ENCODE measurements at places on chromosomes 1 and 21. TPM values are rescaled to one million over a fixed set of nuclear protein-coding genes. Genes with fewer than 3 reads are reported as not detected.

The KIF14 gene
- 10.8 TPM for total RNA-seq

The NBPF19 gene
- total RNA-seq, result 8.9 TPM

The ADGRL4 gene
- 3.2 TPM for total RNA-seq

The KRTAP10-8 gene
- not detected for total RNA-seq

The VHLL gene
- 0.28 TPM for total RNA-seq

The GJA8 gene
- not detected for total RNA-seq

The TMEM50A gene
- total RNA-seq, result 101 TPM

The CENPF gene
- total RNA-seq, result 51.8 TPM

The PALMD gene
- total RNA-seq, result 1.1 TPM

The IFI44L gene
- 0.18 TPM for total RNA-seq

The MATN1 gene
- total RNA-seq, result 0.56 TPM

The APOBEC4 gene
- total RNA-seq, result not detected

The UBIAD1 gene
- 6.3 TPM for total RNA-seq

GRCh38 chr1:245673881-245674414 lies 519.2 kb downstream of the KIF26B start:
- peak; percentile 60 for DNase-seq

DNA sequence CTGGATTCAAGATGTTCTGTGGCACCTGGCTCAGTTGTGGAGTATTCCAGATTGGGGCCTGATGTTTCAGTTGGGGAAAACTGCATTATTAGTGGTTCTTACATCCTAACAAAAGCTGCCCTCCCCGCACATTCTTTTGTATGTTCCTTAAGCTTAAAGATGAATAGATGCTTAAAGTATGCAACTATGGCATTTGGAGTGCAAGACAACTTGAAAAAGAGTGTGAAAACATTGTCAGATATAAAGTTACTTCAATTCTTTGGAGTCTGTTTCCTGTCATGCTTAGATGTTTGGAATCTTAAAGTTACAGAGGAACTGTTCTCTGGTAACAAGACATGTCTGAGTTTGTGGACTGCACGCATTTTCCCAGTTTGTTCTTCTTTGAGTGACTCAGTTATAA lies 7.2 kb downstream of the FPGT start:
- peak; percentile 64 for DNase-seq

GRCh38 chr1:221488550-221488949 lies 253.3 kb downstream of the DUSP10 start:
- no peak for DNase-seq

DNA sequence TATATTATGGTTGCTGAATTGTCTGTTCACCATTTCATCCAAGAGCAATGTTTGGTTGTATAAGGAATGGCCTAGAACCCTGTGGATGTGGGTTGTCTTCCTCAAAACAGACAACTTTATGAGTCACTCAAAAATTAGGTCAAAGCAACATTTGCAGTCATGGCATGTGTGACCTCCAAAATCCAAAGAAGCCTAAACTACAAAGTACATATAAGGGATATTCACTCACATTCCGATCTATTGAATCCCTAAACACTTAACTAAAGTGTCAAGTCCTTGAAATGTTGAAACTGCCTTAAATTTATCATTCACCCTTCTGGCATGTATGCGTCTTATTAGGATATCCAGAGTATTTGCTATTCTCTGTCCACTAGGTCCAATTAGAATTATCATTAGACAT lies 491.5 kb downstream of the NUF2 start:
- no peak for DNase-seq

GRCh38 chr1:11649237-11649623 lies 5.0 kb downstream of the FBXO2 start:
- no peak for DNase-seq

GRCh38 chr21:37461479-37461878 lies 94.9 kb downstream of the DYRK1A start:
- peak; percentile 33 for DNase-seq

DNA sequence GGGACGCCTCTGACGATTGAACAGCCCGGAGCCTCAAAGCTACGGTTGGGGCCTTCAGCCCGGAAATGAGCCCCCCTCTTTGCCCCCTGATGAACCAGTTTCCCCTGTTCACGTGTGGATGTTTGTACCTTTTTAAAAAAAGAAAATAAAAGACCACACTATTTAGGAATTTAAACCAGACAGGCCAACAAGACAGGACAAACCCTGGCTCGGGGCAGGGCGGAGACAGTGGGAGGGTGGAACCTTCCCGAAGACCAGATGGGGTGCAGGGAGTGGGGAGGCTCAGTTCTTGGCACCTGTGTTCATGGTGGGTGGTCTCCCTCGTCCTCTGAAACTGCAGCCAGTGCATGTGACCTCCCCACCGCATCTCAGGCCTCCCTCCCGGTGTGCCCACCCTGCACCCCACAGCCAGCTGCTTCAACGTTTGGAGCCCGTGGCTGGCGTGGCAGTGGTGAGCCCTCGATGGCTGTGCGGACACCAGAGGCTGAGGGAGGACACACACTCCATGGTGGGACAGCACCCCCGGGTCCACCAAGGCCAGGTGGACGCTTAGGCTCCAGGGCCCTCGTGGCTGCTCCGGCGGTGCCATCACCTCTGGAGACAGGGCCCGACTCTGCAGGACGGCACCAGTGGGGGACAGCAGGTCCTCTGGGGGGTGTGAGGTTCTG lies 45.6 kb downstream of the COL18A1 start:
- no peak for DNase-seq

- peak; percentile 42 for DNase-seq
Measured at GRCh38 chr1:33188572-33189275, 6.9 kb upstream of the TRIM62 start.

DNA sequence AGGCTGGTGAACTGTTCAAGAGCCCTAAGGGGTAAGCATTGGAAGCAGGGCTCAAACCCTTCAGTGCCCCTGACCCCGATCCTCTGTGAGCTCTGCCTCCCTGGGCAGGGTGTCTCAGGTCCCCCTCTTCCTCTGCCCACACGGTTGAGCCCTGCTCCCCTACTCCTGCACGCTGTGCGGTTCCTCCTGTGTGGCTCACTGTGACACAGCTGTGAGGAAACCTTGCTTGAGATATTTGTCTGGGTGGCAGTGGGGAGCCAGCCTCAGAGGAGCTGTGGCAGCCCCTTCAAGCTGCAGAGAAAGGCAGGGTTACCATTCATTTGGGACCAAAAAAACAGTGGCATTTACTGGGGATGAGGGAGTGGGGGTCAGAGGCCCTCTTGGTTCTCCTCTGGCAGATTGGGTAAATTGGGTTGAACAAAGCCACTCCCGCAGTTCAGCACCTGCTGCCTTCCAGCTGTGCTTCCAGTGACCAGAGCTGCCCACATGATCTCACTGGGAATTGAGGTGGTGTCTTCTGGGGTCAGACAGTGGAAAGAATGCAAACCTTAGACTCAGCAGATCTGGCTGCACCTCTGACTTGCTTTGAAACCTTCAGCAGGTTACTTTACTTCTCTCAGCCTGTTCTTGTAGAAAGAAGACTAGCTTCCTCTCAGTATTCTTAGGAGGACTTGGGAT lies 60.6 kb upstream of the CD1D start:
- no peak for DNase-seq

GRCh38 chr21:22277341-22277740 lies 1279.1 kb downstream of the NCAM2 start:
- DNase-seq, result no peak

GRCh38 chr1:42776502-42776901 lies 8.3 kb upstream of the TMEM269 start:
- DNase-seq, result no peak

DNA sequence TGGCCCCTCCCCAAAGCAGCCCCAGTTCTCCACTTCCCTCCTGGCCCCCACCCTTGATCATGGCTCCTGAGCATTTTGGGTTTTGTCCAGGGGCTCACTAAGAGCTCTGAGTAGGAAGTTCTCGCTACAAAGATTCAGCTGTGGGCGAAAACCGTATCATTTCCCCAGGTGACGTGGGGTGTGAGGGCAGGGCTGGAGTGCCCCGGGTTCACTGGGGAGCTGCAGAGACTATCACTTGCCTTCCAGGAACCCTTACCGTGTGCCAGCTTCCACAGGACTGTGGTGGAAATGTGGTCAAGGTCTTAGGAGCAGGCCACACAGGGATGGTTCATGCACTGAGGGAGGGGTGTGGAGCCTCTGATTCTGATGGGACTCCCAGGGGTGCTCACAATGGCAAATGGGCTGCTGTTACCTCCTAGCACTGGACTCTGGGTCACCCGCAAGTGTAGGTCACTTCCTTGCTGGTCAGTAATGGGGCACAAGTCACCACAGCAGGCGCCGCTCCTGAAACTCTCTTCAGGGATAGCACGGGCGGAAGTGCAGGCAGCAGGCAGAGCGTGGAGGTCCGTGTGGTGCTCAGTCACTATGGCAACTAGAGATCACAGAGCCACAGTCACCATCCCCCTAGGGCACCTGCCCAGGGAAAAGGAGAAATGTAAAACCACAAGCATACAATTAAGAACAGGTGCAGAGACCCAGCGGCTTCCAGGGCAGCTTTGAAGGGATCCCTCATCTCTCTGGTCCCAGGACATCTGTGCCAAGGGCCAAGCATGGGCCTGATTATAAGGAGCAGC lies 35.4 kb downstream of the RSPH1 start:
- DNase-seq, result no peak

DNA sequence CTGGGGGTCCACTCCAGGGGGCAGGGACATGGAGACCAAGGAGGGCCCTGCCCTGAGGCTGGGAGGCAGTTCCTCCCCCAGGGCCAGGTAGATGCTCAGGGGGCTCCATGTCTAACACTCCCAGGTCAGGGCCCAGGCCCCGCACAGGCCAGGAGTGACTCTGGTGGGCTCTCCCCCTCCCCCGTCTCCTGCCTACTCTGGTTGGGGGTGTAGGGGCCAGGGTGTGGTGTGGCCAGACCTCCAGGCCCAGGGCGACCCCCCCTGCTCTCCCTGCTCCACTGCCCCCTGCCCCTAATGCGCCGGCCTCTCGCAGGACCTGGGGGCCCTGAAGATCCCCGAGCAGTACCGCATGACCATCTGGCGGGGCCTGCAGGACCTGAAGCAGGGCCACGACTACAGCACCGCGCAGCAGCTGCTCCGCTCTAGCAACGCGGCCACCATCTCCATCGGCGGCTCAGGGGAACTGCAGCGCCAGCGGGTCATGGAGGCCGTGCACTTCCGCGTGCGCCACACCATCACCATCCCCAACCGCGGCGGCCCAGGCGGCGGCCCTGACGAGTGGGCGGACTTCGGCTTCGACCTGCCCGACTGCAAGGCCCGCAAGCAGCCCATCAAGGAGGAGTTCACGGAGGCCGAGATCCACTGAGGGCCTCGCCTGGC lies 19.7 kb upstream of the CCDC27 start:
- DNase-seq, result no peak

- peak; percentile 77 for DNase-seq
Measured at GRCh38 chr1:108646648-108647269, 14.1 kb downstream of the HENMT1 start.

GRCh38 chr21:44329086-44329889 lies 9.9 kb downstream of the CFAP410 start:
- no peak for DNase-seq

GRCh38 chr1:12516741-12517140 lies 101.3 kb downstream of the DHRS3 start:
- DNase-seq, result no peak

GRCh38 chr1:1552263-1552639 lies 11.8 kb upstream of the TMEM240 start:
- no peak for DNase-seq

DNA sequence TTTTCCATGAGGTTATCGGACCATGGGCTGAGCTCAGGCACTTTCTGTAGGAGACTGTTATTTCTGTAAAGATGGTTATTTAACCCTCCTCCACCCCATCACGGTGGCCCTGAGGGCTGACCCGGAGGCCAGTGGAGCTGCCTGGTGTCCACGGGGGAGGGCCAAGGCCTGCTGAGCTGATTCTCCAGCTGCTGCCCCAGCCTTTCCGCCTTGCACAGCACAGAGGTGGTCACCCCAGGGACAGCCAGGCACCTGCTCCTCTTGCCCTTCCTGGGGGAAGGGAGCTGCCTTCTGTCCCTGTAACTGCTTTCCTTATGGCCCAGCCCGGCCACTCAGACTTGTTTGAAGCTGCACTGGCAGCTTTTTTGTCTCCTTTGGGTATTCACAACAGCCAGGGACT lies 2.6 kb upstream of the CCDC28B start:
- no peak for DNase-seq
